ENCODE measurements at places on chromosomes 2 and 18. TPM values are rescaled to one million over a fixed set of nuclear protein-coding genes. Genes with fewer than 3 reads are reported as not detected.

PDCD1 gene
- total RNA-seq: not detected

CCDC68 gene
- 3.9 TPM for total RNA-seq

AGXT gene
- total RNA-seq: not detected

SPP2 gene
- total RNA-seq: not detected

All from foreskin keratinocyte (primary cell).